ENCODE measurements at places on chromosomes 5 and 9.

- DNase-seq, result no peak
- no peaks in the 10 kb centered on the region for H3K36me3 ChIP-seq
- H3K4me1 ChIP-seq, result no peaks in the 10 kb centered on the region
- H3K27ac ChIP-seq, result no peak overlapping the region
Observed at GRCh38 chr5:24492229-24492628, 152.5 kb downstream of the CDH10 start.

DNA sequence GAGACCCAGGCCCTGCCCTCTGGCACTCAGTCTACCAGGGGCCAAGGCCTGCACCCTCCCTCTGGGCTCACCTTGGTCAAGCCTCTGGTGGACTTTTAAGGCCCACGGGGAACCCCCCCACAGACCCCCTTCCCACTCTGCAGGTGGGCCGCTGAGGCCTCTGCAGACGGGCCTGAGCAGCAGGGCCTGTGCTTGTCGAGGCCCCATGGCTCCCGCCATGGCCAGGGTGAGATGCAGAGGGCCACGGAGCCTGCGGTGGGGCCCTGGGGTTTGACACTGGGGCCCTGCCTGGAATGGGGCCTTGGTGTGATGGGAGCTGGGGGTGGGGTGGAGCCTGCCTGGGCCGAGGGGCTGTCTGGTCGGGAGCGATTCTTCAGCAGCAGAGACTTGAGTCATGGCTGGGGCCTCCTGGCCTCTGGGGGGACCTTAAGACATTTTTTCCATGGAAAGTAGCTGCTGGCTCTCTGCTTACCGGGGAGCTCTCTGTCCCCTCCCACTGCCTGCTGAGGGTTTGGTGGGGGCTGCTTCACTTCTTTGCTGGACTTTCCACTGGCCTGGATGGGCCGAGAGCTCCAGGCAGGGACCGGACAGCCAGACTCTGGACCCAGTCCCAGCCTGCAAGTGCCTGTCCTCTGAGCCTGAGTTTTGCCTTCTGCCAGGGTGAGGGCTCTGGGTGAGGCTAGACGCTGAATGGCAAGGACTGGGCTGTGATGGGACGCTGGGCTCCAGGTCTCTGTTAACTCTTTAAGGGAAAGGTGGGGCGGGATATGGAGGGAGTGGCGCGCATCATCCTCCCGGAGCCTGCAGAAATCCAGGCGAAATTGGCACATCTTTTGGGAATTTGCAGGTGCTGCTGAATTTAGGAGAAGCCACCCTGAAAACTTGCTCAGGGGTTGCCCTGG is 132.2 kb downstream of the RXRA start:
- no peak overlapping the region for H3K27ac ChIP-seq
- peaks cover 3% of the 10 kb centered on the region for H3K27me3 ChIP-seq
- H3K4me3 ChIP-seq, result no peak overlapping the region
- peaks cover 3% of the 10 kb centered on the region for H3K4me1 ChIP-seq
- H3K36me3 ChIP-seq, result no peaks in the 10 kb centered on the region

DNA sequence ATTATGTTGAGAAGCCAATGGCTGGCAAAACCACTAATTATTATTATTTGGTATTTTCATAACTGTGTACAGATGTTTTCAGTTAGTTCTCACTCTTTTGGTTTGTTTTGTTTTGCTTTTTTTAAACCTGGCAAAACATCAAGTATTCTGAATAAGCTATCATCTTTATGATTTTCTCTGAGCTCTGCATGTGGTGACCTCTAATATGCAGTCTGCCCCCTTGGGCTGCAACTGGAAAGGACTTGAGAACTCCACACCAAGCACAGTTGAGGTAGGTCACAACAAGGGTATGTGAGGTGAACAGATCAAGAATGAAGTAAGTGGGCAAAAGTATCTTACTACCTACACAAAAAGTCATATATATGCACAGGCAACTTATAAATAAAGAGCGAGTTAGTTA is 202.2 kb downstream of the NFIB start:
- DNase-seq, result no peak
- no peaks in the 10 kb centered on the region for H3K4me1 ChIP-seq
- no peaks in the 10 kb centered on the region for H3K27me3 ChIP-seq
- H3K36me3 ChIP-seq, result no peaks in the 10 kb centered on the region
- H3K27ac ChIP-seq, result no peak overlapping the region

GRCh38 chr9:92094655-92095054 is 20.6 kb downstream of the SPTLC1 start:
- H3K27me3 ChIP-seq, result no peaks in the 10 kb centered on the region
- peaks cover 33% of the 10 kb centered on the region for H3K36me3 ChIP-seq
- H3K27ac ChIP-seq, result peak overlapping the region; percentile 74
- H3K4me3 ChIP-seq, result peak overlapping the region; percentile 6
- DNase-seq, result peak; percentile 37

GRCh38 chr5:81233080-81233634 is at the start of gene CKMT2:
Gene CKMT2 (plus strand): TSS chr5:81233322. CDS start chr5:81251133, 17,811 bp downstream.
- peaks cover 7% of the 10 kb centered on the region for H3K36me3 ChIP-seq
- H3K27me3 ChIP-seq, result no peaks in the 10 kb centered on the region
- H3K27ac ChIP-seq, result no peak within 1 kb of the TSS
- DNase-seq, result no peak

- H3K27me3 ChIP-seq, result no peaks in the 10 kb centered on the region
- no peaks in the 10 kb centered on the region for H3K36me3 ChIP-seq
- H3K4me1 ChIP-seq, result no peaks in the 10 kb centered on the region
- no peak overlapping the region for H3K27ac ChIP-seq
Observed at GRCh38 chr5:103744159-103744558, 181.6 kb upstream of the NUDT12 start.

DNA sequence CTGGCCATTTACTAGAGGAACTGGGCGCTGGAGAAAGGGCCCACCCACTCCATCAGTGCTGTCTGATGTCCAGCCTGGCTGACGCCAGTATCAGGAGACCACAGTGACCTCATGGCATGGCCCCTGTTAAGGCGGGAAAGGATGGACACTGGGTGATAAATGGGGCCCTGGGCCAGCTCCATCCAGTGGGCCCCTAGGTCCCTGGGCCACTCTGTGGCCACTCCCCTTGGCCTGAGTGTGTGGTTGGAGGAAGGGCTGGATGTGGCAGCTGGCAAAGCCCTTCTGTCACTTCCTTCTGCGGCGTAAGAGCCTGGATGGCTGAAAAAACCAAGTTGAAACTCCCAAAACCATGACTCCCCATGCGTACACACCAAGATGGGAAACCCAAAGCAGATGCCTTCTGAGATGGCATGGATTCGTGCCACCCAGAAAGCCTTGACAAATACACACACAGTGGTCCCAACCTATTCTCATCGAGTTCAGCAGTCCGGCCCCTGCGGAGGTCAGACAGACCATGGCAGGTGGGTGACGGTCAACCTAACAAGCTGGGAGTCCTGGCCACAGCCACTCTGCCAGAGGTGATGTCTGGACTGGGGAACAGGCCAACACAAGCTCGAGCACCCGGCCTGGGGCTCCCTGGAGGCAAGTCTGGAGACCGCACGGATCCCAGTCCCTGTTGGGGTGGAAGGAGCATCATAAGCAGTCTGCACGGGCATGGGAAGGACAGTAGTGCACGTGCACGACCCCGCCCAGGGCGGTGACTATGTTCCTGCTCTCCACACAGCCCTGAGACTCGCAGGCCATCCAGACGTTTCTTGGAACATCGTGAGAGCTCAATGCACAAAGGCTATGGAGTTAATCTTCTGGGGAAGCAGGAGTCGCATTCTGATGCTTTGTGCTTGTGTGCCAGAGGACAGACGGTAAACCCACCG is 45.2 kb upstream of the NOTCH1 start:
- no peak overlapping the region for H3K4me3 ChIP-seq
- H3K27ac ChIP-seq, result no peak overlapping the region
- no peaks in the 10 kb centered on the region for H3K27me3 ChIP-seq
- DNase-seq, result no peak
- H3K4me1 ChIP-seq, result peaks cover 11% of the 10 kb centered on the region

DNA sequence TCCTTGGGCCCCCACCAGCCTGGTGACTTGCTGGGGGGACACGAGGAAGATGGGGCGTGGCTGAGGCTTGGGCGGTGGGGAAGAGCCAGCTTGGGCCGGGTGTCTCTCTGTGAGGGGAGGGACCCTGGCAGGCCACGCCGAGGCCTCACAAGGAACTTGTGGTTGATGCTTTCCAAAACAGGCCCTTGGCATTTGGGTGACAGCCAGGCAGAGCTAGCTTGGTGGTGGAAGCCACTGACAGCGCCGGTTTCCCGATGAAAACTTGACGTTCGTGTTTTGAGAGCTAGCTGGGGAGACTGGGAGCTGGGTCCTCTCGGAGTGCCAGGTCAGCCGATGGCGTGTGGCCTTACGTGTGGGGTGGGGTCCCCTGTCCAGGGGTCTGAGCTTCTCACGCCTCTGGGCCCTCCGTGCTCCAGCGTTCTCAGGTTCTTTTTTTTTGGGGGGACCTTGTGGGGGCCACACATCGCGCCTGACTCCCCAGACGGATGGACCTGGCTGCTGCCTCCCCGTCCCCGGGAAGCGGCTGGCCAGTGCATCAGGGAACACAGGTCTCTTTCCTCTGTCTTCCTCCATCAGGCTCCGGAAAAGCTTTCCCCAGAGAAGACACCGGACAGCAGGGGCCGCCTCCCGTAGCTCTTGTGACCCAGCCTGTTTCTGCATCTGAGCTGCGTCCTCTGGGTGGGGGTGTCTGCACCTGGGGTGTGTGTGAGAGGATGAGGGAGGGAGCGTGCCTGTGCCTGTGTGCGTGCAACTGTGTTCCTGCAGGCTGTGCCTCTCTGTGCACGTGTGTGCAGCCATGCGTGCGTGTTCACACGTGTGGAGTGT is 129.3 kb upstream of the LPCAT1 start:
- peaks cover 7% of the 10 kb centered on the region for H3K4me1 ChIP-seq
- H3K27me3 ChIP-seq, result peaks cover 29% of the 10 kb centered on the region
- no peak for DNase-seq
- H3K27ac ChIP-seq, result no peak overlapping the region
- no peaks in the 10 kb centered on the region for H3K36me3 ChIP-seq
